ENCODE measurements at places on chromosomes 2 and 18.

DNA sequence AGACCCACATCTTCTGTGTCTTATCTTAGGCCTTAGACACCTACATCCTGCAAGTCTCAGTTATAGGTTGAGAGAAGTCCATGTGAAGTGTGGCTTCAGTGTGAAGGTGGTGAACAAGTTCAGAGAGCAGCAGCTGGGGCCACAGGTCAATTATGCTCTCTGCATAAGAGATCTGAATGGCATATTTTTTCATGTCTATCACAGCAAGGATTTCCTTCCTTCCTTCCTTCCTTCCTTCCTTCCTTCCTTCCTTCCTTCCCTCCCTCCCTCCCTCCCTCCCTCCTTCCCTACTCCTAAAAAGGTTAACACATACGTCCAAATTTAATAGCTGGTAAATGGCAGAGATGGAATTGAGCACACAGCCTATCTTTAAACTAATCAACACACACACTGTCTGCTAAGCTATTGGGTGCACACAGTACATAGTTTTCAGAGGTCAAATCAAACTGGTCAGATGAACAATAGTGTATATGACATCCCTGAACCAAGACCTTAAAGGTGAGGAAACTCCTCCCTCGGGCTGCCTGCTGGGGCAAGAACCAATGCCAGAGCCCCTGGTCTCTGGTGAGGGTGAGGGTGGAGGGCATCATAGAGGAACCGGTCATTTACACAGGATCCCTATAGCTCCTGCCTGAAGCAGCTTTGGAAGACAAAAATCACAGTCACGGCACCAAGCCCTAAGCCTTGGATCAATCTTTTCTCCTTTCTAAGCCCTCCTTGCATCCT is 240.9 kb downstream of the ICOS start:
- no peak for DNase-seq

- no peak for DNase-seq
Observed at GRCh38 chr2:25236736-25237135, 68.4 kb upstream of the POMC start.

DNA sequence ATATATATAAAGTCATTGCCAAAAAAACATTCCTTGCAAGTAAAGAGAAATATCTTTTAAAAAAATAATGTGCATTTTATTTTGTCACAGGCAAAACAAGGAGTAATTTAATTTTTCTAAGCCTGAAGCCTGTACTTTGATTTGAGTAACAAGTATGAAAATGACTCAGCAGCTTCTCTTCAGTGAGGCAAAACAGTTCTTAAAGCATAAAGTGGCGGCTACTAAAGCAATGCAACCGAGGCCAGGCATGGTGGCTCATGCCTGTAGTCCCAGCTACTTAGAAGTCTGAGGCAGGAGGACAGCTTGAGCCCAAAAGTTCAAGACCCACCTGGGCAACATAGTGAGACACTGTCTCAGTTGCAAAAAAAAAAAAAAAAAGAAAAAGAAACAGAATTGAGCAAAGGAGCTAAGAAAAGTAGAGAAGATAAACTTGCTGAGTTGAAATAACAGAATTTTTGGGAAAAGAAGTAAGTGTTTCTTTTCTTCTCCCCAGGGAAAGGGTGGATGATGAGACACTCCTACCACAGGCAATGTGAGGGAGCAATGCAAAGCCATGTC is 29.6 kb downstream of the DOK1 start:
- no peak for DNase-seq

DNA sequence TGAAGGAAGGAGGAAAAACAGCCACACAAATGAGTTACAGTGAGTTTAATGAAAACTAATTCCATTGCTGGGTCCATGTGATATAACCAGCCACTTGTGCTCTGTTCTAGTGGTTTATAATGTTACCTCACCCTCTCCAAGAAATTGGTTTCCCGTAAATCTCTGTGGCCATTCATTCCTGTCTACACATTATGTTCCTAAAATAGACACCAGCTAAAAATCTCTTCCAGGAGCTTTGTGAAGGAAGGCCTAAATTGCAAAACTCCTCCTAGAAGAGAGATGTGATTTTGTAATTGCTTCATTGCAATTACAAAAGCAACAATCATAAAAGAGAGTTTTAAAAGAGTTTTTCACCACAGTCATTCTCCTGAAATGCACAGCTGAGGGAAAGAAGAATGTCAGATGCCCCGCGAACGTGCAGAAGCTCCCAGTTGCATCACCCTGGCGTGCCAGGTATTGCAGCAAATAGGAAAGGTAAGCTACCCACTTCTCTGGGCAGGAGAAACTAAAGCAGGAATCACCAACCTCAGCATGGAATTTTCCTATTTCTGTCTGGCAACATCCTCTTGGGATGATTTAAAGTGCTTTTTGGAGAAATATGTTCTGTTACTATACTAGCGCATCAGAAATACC is 1.7 kb downstream of the SCN1A start:
- no peak for DNase-seq

GRCh38 chr18:36374262-36374661 is 76.7 kb downstream of the FHOD3 start:
- no peak for DNase-seq

GRCh38 chr2:128557831-128558241 is 239.2 kb upstream of the HS6ST1 start:
- DNase-seq, result no peak

GRCh38 chr2:39476524-39476923 is 39.4 kb upstream of the MAP4K3 start:
- no peak for DNase-seq

DNA sequence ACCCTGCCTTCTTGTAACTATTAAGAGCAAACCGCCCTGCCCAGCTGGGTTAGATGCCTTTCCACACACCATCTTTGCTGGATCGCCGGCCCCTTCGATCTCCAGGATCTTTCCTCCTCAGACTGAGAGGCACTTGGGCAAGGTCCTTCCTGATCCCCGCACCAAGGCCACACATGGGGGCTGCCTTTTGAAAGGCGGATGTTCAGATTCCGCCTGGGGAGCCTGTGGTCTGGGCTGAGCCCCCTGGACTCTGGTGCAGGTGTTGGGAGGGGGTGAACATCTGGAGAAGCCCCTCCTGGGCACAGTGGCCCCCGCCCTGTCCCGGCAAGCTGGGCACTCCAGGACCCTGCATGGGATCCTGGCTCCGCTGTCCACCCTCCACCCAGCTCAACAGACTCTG is 135.4 kb upstream of the HDAC4 start:
- DNase-seq, result no peak

- no peak for DNase-seq
Observed at GRCh38 chr18:34695310-34695709, 14.8 kb upstream of the DTNA start.

DNA sequence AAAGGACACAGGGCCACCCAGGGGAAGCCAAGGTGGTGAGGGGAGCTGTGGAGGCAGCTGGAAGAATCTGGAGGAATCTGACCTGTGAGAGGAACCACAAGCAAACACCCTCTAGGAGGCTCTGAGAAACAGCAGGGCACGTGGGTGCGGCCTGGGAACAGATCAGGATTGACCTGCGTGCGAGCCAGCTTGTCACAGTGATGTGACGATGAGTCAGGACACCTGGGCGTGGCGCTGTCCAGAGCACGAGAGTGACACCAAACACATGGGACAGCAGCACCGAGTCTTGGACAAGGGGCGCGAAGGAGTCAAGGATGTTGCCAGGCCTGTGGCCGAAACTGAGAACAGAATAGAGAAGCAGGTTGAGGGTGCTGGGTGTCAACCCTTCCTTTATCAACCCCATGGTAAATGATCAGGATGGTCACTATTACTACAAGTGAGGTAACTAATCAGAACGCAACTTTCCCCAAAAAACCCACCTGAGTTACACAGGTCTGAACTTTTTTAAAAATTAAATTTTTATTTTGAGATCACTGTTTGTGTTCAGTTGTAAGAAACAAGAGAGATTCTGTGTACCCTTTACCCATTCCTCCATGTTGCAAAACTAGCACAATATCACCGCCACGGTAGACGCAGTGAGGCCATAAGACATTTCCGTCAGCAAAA is 637 bp upstream of the SFT2D3 start:
- no peak for DNase-seq

DNA sequence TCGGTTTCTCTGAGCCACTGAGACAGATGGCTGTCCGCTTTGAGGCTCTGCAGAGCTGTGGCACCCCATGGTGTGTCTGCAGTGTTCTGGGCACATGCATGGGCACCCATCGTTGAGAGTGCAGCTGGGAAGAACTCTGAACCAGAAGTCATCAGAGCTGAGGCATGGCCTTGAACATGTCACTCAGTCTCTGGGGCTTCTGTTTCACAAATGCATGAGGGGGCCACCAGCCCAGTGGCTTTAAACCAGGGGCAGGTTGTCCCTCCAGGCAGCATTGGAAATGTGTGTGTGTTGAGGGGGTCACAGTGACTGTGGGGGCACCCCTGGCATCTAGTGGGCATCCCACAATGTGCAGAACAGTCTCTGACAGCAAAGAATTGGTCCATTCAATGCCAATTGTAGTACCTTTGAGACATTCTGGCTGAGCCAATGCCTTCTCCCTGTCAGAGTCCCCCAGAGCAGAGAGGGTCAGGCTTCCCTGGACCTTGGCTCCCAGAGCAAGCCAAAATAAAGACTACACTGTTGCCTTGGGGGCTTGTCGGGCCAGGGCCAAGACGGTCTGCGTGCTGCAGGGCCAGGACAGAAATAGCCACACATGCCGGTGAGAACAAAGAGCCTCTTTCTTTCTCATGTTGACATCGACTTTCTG is 9.3 kb upstream of the PSMD1 start:
- DNase-seq, result no peak

- DNase-seq, result no peak
Observed at GRCh38 chr2:138752197-138752956, 27.8 kb downstream of the NXPH2 start.

GRCh38 chr2:198127627-198128026 is 323.2 kb downstream of the PLCL1 start:
- DNase-seq, result no peak

Data from activated naive CD4-positive, alpha-beta T cell (primary cell).